ENCODE measurements at places on chromosomes 1 and 21.
A peak's percentile ranks its signal among the peaks of the same experiment; 100 is the strongest.

- DNase-seq: no peak
Measured at GRCh38 chr1:243495442-243496186, 239.8 kb downstream of the SDCCAG8 start.

DNA sequence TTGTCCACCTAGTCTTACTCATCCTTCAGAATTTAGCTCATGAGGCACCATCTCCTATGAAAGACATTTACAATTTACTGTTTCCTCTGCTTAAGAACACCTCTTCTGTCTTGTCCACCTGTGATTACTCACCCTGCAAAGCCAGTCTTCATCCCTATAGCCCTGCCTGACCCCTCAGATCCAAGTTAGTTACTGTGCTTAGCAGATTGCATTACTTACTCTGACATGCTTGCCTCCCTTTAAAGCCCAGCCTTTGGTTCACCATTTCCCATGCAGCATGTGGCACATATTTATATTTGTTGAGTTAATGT lies 60.9 kb upstream of the VCAM1 start:
- DNase-seq: no peak

- peak; percentile 46 for DNase-seq
Measured at GRCh38 chr1:58781541-58782177, 2.2 kb downstream of the JUN start.

- DNase-seq: no peak
Measured at GRCh38 chr1:248380854-248381253, 5.3 kb downstream of the OR2T6 start.

DNA sequence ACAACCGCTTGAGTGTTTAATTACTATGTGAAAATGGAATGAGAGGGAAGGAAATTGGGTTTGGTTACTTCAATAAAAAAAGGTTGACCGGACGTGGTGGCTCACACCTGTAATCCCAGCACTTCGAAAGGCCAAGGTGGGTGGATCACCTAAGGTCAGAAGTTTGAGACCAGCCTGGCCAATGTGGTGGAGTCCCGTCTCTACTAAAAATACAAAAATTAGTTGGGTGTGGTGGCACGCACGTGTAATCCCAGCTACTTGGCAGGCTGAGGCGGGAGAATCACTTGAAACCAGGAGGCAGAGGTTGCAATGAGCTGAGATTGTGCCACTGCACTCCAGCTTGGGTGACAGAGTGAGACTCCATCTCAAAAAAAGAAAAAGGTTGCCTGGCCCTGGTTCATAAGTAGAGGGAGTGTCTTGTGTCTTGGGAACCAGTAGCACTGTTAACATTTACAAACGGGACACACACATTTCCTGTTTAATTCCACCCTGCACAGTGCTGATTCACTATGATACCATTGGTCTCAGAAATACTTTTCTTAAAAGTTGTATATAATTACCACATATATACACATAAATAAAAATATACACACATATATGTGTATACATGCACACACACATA lies 27.6 kb upstream of the CLDN14 start:
- no peak for DNase-seq

DNA sequence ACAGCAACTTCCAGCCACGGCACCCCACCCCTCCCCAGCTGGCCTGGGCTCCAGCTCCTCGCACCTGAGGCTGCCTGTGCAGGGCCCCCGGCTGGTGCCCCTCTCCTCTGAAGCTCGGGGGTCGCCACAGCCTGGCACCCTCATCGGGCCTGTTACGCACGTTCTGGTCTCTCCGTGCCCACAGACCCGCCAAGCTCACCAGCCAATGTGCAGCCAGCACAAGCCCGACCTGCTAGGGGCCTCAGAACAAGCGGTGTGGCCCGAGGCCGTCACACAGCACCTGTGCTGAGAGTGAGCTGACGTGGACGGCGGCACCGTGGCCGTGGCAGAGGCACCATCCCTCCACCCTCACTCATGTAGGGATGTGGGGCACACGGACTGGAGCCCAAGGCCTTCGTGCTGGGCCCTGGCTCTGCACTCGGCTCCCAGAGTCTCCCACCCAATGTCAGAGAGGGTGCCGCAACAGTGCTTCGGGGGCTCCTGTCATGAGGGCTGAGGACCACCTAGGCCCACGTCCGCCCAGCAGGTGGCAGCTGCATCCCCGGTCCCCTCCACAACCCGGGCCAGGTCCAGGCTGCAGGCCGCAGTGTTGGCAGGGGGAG lies 4.4 kb upstream of the SAMD11 start:
- DNase-seq: no peak

DNA sequence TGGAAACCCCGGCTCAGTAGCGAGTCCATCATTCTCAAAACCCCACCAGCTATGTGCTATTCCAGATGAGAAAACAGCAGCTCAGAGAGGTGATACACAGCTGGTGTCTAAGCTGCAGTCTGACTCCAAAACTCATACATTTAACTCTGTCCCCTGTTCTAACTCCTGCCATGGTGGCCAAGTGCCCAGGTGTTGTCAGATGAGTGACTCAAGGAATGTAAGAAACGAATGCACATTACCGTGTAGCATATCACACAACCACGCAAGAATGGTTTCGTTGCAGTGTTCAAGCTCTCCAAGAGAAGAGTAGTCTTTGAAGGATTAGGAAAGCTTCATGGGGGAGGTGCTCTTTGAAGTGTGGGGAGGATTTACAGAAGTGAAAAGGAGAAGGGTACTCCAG lies 4.7 kb upstream of the XKR8 start:
- no peak for DNase-seq

- no peak for DNase-seq
Measured at GRCh38 chr1:111364690-111365089, 62.8 kb downstream of the OVGP1 start.

DNA sequence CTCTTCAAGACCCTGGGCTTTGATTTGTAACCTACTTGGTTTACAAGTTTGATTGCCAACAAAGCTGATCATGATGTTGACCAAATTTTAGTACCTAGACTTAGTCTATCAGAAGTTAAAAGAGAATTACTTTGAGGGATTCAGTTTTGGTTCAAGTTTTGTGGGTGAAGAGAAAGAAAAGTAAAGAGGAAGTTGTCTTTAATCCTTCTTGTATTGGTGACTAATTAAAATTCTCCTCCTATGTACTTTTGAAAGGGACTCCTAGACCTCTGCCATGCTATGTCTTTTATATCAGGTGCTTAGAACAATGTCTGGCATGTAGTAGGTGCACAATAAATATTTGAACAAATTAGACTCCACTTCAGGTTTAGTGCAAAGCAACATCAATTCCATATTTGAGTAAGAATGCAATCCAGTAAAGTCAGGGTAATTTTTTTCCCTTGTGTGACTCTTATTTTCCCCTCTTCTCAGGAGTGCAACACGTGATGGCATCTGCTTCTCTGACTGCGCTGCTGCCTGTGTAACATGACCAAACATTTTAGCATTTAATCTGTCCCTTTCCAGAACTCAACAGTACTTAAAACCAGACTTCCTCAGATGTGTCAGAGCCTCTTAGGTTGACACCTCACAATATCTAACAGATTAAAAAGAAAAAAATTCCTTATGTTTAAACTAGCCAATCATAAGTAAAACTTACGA lies 41.1 kb upstream of the KCNQ4 start:
- no peak for DNase-seq

- no peak for DNase-seq
Measured at GRCh38 chr1:240811256-240811655, 199.3 kb upstream of the GREM2 start.

- DNase-seq: no peak
Measured at GRCh38 chr21:42237577-42237976, 18.6 kb downstream of the ABCG1 start.

DNA sequence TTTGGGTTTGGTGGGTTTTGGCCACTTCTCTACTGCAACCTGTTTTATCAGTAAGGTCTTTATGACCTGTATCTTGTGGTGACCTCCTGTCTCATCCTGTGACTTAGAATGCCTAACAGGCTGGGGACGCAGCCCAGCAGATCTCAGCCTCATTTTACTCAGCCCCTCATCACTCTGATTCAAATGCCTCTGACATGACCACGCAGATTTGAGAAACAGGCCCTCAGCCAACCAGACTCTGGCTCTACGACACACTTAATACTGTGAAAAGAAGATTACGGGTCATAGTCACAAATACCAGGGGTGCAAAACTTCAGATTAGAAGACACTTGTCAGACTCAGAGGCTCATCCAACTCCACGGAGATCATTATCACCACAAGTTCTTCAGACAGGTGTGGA lies 28.3 kb upstream of the KIF26B start:
- no peak for DNase-seq

DNA sequence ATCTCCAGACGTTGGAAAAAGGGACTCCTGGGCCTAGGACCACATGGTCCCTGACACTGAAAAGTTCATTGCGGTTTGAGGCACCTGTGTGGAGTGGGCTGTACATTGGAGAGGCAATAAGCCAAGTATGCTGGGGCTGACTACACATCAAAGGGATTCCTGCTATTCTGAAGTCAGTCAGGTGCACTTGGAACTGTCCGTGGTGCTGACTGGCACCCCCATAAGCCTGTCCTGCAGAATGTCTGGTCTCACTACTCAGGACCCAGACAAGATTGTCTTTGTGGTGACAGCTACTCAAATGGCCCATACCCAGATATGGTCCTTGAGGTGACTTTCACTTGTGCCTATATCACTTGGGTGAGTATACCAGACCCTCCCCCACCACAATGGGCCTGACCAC lies 150.6 kb downstream of the RWDD3 start:
- no peak for DNase-seq

DNA sequence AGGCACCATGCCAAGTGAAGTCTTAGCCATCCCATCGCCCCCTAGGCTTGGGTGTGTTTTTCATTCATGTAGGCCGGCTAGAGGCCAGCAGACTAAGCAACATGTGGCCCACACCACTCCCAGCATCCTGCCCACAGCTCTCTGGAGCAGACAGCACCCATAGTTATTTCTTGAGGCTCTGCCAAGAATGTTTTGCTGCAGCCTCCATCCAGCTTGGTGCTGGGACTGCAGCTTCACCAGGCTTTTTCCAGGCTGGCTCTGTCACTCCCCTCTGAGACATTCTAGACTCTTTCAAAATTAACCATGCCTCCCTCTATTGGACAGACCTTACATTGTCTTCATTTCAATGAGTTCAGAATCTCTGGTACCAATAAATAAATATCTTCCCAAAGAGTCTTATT lies 104.2 kb downstream of the DUSP10 start:
- DNase-seq: no peak

- DNase-seq: no peak
Measured at GRCh38 chr1:2595261-2595811, 8.8 kb downstream of the PRXL2B start.

- DNase-seq: no peak
Measured at GRCh38 chr1:65092691-65093090, 55.3 kb upstream of the AK4 start.

GRCh38 chr1:240193679-240194078 lies 102.0 kb downstream of the FMN2 start:
- no peak for DNase-seq

- no peak for DNase-seq
Measured at GRCh38 chr1:15960808-15961207, 15.1 kb downstream of the ZBTB17 start.

DNA sequence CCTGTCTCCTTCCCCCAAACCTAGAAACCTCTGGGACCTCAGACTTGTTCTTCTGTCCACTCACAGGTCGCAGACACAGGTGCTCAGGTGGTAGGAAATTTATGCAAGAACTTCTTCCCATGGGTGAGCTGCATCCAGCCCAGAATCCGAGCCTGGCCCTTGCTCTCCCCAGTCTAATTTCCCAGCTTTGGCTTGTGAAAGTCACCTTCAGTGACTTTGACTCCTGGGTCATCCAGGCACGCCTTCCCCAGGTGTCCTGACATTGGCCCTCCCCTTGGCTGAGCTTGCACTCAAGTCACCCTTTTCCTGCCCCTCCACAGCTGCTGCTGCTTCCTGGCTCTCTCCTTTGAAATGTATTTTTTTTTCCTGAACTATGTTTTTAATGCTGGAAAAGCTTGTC lies 6.6 kb downstream of the IPO13 start:
- no peak for DNase-seq

DNA sequence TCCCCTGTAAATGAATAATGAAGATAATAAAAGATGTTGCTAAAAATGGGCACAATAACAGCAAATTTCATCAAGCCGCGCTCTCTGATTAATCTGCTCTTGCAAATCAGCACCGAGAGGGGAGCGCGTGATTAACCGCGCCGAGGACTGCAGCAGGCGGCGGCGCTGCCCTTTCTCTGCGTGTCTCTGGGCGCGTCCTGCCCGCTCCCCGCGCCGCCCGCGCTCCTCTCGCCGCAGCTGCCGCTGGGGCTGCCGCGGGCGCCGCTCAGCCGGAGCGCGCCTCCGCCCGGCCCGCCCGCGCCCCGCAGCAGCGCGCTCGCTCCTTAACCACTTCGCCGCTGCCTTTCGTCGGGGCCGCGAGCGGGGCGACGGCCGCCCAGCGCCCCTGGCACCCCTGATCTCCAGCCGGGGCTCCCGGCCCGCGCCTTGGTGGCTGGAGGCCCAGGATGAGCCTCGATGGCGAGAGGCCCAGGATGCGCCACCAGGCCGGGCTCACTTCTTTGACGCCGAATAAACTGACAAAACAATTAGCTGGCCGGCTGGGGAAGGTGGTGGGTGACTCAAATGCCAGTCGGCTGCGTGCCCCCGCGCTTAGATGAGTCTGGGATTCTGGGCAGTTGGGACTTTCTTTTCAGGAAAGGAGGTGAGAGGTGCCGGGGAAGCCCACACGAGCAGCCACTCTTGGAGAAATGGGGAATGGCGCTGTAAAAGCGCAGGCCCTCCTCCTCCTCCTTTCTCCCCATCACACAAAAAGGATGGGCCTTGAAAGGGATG lies 221.4 kb upstream of the PKN2 start:
- no peak for DNase-seq

GRCh38 chr1:244002721-244003120 lies 48.4 kb upstream of the ZBTB18 start:
- DNase-seq: no peak

- DNase-seq: no peak
Measured at GRCh38 chr1:15690317-15690716, 6.2 kb downstream of the PLEKHM2 start.

- DNase-seq: no peak
Measured at GRCh38 chr1:240621249-240621648, 9.3 kb upstream of the GREM2 start.

DNA sequence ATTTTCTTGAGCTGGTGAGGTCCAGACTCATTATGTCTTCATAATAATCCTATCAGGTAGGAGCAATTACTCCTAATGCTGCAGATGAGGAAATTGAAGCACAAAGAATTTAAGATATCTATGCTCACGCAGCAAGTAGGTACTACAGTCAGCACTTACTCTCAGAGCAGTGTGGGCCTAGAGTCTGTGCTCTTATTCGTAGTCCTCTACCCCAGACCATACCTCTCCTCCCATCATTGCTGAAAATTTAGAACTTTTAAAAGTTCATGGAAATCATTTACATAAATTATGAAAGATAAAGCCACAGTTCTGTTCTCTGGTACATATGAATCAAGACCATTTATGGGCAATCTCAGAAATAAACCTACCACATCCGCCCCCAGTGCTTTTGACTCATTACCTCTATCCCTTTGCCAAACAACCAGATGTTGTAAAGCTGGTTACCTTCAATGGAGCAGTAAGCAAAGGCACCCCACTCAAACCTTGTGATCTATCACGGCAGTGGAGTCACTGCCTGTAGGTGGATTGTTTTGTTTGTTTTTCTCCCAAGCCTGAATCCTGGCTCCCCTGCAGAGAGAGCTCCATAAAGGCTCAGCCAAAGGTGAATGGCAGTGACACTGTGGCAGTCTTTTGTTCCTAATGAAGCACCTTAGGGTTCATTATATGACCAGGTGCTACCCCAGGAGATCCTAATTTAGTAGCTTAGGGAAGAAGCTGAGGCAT lies 20.9 kb upstream of the MAN1A2 start:
- DNase-seq: no peak

GRCh38 chr1:79711001-79711431 lies 704.5 kb upstream of the ADGRL4 start:
- DNase-seq: no peak

Measured in activated CD4-positive, alpha-beta T cell treated with anti-CD3 and anti-CD28 coated beads, Interleukin-2, amount 50 U/mL, for 1 hour (primary cell).